ENCODE measurements at places on chromosomes 13 and 19.

- no peak for DNase-seq
Observed at GRCh38 chr19:13152356-13152973, 2.3 kb downstream of the IER2 start.

GRCh38 chr13:71886880-71887279 lies 19.9 kb upstream of the DACH1 start:
- no peak for DNase-seq

DNA sequence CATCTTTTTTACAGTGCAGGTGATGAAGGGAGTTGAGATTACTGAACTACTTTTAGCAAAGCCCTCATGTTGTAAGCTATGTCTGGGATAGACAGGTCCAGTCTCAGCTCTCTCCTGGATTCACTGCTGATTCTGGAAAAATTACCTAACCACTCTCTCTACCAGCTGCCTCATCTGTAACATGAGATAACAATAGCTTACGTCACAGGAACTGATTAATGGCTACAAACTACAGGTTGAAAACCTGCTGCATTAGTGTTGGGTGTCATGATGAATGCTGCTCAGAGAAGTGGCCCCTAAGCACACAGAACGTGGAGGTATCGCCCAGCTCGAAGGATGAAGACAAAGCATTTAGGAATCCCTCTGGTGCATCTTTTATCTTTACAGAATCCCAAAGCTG lies 277.8 kb downstream of the ABCC4 start:
- peak; percentile 28 for DNase-seq

DNA sequence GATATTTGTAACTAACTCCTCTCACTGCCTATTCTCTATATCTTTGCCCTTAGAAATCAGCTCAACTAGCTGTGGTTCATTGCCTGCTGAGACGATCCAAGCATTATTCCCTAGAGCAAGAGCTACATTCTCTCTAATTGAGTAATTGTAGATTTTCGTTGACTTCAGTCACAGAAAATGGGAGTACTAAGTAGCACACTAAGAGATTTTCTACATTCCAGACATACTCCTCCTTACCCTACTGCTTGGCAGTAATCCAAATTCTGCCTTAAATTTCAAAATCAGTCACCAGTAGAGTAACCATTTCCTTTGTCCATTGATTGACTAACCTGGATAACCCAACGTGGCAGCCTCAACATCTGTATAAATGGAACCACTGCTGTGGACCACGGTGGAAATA lies 1786.8 kb downstream of the SLITRK5 start:
- DNase-seq: no peak

DNA sequence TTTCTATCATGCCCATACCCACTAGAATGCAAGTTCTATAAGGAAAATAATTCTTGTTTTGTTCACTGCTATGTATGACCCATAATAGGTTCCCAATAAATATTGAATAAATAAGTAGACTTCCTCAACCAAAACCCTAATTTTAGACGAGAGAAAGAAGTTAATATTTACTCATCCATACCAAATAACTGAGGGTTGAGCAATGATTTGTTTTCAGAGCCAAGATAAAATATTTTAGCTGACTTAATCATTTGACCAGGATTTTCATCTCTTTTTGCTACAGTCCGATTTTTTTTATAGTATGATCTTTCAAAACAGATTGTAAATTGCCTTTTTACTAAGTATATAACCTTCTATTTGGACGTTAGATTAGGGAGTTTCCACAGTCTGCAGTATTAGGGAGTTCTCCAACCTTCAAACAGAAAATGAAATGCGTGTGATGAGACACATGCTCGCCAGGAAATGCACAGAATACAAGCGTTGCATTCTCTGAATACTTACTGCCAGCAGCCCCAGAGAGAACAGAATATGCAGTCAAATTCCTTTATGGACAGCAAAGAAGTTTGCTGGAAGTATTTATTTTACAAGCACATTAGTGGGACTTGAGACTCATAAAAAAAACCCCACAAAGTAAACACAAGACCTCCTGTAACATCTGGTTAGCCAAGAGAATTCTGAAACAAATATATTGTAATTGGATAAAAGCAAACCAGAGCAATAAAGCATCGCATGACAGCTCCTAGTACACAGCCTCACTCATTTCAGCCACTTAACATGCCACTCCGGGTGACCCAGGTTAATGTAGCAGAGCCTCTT lies 230.0 kb downstream of the MYO16 start:
- DNase-seq: no peak

GRCh38 chr13:78323848-78324247 lies 279.5 kb downstream of the POU4F1 start:
- no peak for DNase-seq

GRCh38 chr13:26837997-26838396 lies 77.4 kb upstream of the GPR12 start:
- DNase-seq: no peak

DNA sequence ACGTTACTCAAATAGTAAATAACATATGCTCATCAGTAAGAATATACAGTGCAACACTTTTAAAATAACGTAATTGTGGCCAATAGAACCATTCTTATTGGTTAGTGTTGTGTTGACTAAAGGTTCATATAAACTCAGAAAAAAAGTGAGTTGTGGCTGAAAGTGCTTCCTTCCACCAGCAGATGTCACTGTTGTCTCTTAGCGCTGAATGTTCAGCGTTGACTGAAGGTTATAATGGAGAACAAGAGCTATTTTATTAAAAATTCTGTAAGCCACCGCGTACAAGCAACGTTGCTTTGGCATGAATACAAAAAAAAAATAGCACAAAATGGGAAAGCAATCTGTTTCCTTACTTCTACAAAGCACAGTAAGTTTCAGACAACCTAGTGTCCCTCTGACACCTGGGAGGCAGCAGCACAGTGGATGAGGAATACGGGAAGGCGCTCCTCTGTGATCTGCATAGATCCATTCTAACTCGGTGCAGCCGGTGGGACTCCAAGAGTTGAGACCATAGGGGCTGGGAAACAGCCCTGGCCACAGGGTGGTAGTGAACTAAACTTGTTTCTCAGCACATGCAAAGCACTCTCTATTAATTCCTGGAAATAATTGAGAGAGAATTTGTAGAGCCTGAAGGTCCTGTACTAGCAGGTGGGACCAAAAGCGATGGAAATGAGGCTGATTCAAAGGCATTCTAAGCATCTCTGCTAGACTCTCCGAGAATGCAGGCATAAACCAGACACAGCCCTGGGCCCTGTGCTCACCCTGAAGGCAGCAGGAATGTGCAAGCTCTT lies 23.9 kb upstream of the OXGR1 start:
- peak; percentile 54 for DNase-seq

DNA sequence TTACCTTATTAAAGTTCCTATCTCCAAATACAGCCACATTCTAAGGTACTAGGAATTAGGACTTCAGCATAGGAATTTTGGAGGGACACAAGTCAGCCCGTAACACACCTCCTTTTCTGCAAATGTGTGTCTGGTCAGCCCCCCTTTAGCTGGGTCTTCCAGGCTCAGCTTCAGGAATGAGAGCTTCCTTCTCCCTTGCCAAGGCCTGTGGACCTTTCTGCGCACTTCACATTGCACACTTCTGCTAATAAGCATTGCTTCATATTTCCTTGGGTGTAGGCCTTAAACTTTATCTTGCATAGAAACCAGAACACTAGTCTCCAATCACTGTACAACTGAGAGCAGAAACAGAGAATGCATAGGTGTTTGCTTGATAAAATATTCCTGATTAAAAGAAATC lies 4.5 kb upstream of the STK24 start:
- no peak for DNase-seq

DNA sequence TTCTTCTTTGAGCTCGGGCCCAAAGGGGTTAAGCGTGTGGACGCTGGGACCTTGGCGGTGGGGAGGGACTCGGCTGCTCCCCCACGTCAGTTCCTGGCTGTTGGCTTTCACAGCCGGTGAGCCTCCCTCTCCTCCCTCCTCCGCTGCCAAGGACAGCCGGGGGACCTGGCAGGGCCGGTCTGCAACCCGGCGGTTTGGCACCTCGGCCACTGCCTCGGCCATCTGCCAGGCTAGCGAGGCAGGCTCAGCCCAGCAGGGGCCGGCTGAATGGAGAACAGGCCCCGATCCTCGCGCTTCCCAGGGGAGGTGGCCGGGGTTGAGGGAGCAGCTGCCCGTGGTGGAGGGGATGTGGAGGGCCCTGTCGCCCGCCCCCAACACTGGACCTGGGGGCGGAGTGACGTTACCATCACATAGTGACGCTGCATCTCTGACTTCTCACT lies 5.0 kb downstream of the TLE5 start:
- DNase-seq: peak; percentile 73

- DNase-seq: no peak
Observed at GRCh38 chr13:93875547-93875946, 603.9 kb downstream of the DCT start.

DNA sequence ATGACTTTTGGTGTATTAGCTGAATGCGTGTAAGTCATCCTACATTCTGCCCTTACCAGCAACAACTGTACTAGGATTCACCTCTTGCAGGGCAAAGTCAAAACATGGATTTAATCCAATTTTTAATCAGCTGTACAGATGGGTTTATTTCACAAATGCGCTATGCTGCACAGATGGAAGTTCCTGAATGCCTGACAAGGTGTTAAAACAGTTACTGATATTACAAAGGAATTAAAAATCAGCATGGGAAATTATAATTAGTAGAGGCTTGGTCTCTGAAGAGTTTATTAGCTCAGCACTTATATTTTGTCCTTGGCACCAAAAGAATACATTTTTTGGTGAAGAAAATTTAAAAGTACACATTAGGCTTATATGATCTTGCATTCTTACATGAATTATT lies 448.9 kb downstream of the PCDH9 start:
- DNase-seq: no peak

- no peak for DNase-seq
Observed at GRCh38 chr19:39263912-39264305, 4.3 kb upstream of the IFNL2 start.

DNA sequence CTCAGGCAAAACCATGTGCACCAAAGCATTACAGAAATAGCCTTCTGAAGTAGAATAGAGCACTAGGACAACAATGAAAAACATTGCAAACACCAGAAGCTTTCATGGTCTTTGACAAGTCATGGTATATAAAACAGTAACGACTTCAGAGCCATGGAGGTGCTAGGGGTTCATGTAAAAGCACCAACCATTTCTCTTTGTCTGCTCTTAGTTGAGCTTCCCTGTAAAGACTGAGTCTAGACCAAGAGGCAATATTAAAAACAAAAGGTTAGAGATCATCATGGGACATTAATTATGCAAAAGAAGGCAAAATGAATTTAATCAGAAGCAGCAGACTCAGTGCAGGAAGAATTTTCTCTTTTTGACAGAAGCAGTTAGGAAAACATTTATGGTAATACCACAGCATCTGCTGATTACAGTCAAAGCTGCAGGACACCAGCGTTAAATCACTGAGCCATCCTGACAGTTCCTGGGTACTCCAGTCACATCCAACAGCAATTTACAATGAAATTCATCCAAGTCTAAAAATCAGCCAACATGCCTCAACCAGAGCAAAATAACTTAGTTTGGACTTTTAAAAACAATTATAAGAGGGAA lies 476.8 kb downstream of the DIAPH3 start:
- DNase-seq: no peak

DNA sequence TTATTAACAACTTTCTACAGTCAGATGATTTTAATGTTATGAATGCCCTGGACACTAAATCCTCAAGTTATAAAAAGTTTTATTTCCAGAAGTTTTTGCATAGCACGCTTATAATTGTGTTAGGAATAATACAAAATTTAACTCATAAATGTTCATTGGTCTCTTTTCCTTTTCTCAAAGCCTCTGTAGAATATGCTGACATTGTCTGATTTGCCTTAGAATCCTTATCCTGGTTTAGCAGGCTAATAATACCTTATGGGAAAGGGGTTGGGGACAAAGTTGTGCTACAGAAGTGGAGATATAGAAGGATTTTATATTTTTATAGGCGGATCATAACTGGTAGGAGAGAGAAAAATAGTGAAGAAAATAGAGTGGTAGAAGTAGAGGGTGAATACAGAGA lies 1739.6 kb downstream of the OLFM4 start:
- no peak for DNase-seq

GRCh38 chr13:93496985-93497673 lies 270.5 kb downstream of the GPC6 start:
- peak; percentile 56 for DNase-seq

DNA sequence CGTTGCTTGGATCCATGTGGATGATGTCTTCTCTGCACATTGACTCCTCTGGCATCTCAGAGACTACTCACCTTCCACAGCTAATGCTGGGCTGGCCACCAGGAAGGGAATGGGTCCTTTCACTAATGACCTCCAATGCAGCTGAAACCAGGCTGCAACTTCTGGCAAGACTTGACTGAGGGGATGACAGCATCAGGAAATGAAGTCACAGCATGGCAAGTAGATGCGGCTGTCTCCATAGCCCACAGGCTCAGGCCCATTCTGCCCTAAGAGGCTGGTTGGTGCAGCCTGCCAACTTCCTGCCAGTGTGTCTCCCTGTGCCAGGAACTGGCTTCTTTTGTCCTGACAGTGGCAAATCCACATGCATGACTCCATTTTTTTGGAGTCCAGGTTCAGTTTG lies 467.3 kb downstream of the TSHZ3 start:
- DNase-seq: no peak

DNA sequence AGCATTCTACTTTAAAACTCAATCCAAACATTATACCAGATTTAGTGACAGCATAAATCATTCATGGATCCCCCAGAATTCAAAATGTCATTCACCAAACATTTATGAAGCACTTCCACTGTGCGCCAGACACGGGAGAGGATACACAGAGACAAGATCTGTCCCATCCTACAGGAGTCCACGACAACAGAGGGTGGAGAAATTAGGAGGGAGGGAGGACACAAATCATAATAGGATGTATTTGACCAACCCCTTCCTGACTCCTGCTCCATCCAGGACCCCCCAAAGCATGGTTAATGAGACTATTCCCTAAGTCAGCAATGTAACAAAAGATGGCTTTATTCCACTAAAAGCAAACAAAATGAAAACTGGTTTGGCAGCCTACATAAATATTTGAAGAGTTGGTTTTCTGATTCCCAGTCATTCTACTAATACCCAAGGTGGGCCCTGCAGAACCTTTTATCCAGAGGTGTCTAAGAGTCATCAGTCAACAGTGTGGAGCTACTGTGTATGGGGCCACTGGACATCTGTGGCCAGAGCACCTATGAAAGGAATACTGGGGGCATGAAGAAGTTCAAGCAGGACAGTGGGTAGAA lies 62.8 kb upstream of the DOCK9 start:
- DNase-seq: peak; percentile 33

DNA sequence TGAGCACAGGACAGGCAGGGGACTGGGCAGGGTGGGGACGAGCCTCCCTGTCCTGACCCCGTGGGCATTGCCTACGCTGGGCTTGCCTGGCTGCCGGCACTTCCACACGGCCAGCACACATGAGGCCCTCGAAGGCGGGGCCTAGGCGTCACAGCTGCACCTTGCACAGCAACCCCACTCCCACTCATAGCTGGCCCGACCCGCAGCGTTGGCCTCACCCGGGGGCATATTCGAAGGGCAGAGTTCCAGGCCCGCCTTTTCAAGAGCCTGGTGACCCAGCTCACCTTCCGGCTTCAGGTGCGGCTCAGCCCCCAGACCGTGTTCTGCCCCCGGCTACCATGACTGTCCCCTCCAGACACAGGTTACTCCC lies 16.9 kb upstream of the PROZ start:
- DNase-seq: no peak

GRCh38 chr13:35720690-35721554 lies 244.4 kb upstream of the MAB21L1 start:
- DNase-seq: peak; percentile 52

- peak; percentile 93 for DNase-seq
Observed at GRCh38 chr13:113653264-113654174, 4.5 kb downstream of the ATP4B start.

- DNase-seq: peak; percentile 84
Observed at GRCh38 chr13:112742583-112742982, 52.7 kb downstream of the ATP11A start.

All from COR-L47 (cell line).